Activated CD4-positive, alpha-beta memory T cell treated with anti-CD3 and anti-CD28 coated beads, Interleukin-2, amount 10 ng/mL, durations not matched to agents 7 days and 5 days (primary cell): ENCODE measurements at places on chromosomes 12 and 14. TPM values are rescaled to one million over a fixed set of nuclear protein-coding genes. Genes with fewer than 3 reads are reported as not detected.

DNA sequence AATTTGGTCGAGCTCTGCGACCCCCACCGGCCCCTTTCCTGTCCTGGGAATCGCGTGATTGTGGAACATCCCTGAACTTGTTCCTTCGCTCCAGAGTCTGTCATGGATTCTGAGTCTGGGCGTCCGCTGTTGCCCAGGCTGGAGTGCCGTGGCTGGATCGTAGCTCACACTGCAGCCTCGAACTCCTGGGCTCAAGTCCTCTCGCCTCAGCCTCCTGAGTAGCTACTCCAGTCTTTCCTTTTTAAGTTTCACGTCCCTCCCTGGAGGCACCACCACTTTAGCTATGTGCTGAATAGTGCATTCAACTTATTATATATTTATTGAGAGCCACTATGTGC lies 698 bp downstream of the ACOT6 start:
- no peak for DNase-seq
- no peaks in the 10 kb centered on the region for H3K36me3 ChIP-seq
- H3K4me3 ChIP-seq, result peak overlapping the region; percentile 77
- H3K27me3 ChIP-seq, result peaks cover 25% of the 10 kb centered on the region
- peaks cover 8% of the 10 kb centered on the region for H3K4me1 ChIP-seq

DNA sequence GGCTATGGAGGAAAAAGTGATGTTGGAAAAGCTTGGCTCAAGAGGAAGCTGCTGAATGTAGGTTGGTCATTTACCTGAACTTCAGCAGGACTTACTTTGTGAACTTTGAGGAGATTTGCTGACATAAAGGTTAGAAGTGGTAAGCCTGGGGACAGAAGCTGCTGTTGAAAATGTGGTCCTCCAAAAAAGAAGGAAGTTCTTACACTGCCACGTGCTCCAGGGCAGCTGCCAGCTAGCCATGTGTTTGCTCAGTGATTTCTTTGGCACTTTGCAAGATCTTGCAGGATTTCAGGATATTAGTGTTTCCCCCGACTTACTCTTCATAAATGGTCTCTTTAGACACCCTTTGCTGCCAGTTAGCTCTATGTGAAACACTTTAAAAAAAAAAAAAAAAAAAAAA lies 14.8 kb upstream of the DYRK2 start:
- H3K27ac ChIP-seq, result no peak overlapping the region
- no peak overlapping the region for H3K4me3 ChIP-seq

TRIM9 gene
- 0.20 TPM for total RNA-seq

DNA sequence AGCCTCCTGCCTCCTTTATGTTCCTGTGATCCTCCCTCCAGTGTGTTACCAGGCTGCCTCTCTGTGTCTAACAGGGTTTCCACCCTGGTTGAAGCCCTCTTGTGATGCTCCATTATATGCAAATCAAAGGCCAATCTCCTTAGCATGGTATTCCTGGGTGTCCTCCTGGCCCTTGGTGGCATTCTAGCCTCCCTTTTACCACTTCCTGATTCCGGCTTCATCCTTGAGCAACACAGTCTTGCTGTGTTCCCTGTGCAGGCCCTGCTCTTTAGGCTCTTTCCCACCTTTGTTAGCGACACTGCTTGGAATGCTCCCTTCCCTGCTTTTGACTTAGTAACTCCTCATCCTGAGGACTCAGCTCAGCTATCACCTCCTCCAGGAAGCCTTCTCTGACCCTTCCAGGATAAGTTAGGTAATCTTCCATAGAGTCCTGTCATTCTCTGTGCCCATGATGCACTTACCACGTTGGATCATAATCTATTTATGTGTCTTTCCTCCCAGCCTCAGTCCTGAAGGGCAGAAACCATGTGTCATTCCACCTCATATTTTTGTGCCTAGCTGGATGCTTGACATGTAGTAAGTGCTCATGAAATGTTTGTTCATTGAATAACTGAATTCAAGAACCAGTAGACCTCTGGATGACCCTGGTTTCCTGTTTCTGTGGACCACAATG lies 37.3 kb downstream of the PRKCH start:
- H3K27me3 ChIP-seq, result no peaks in the 10 kb centered on the region
- peaks cover 56% of the 10 kb centered on the region for H3K36me3 ChIP-seq
- no peak overlapping the region for H3K4me3 ChIP-seq
- peaks cover 70% of the 10 kb centered on the region for H3K4me1 ChIP-seq

- no peak overlapping the region for H3K27ac ChIP-seq
- H3K27me3 ChIP-seq, result peaks cover 15% of the 10 kb centered on the region
- no peaks in the 10 kb centered on the region for H3K36me3 ChIP-seq
- H3K4me1 ChIP-seq, result peaks cover 29% of the 10 kb centered on the region
- no peak for DNase-seq
- H3K4me3 ChIP-seq, result peak overlapping the region; percentile 11
These were observed 104.9 kb upstream of the FKBP4 start for GRCh38 chr12:2689879-2690278.

DNA sequence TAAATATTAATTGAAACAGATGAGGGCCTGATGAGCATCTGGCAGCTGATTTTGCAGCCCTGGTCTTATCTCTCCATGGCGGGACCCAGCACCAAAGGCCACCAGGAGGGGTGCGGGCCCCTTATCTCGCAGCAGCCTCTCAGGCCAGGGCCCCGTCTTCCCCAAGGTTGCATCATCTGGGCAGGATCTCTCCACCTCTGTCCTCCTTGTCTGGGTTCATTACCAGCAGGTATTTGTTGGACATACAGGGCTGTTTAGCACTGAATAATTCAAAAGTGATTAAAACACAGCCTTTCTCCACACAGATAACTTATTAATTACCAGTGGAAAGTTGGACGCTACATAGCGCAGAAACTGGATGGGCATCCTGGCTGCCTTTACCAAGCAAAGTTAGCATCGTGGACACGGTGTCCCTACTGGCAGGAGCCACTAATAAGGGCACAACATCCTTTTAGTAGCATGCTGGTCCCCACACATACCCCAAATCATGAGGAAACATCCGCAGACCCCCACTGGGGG lies 25.8 kb downstream of the TMEM120B start:
- H3K36me3 ChIP-seq, result no peaks in the 10 kb centered on the region
- no peak overlapping the region for H3K4me3 ChIP-seq
- H3K27me3 ChIP-seq, result no peaks in the 10 kb centered on the region
- no peaks in the 10 kb centered on the region for H3K4me1 ChIP-seq
- no peak overlapping the region for H3K27ac ChIP-seq

DNA sequence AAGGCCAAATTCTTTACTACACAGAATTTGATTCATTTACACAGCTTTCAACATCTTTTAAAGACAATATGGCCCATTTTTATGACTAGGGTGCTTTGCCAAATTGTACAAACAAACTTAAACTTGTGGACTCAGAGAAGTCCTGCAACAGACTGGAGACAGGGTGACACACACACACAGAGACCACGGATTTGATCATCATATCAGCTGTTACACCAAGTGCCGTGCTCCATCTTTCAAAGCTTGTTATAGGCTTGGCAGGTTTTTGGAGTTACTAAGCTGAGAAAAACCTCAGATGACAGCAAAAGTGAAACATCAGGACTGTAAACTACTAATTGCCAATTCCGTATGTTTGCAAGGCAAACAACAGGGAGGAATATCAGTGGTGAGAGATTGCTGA lies 811.7 kb downstream of the GALC start:
- H3K27ac ChIP-seq, result no peak overlapping the region
- DNase-seq, result no peak
- no peaks in the 10 kb centered on the region for H3K36me3 ChIP-seq

DNA sequence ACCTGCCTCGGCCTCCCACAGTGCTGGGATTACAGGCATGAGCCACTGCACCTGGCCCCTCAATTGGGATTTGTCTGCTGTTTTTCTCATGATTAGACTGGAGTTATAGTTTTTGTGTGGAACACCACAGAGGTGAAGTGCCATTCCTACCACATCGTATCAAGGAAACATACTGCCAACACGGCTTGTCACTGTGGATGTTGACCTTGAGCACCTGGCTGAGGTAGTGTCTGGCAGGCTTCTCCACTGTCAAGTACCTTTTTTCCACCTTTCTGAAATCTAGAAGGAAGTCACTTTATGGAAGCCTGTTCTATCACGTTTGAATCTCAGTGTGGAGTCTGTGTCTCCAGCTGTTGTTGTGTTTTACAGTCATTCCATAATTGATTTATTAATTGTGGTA lies 21.4 kb upstream of the SEL1L start:
- DNase-seq, result no peak
- H3K27ac ChIP-seq, result no peak overlapping the region
- peaks cover 4% of the 10 kb centered on the region for H3K27me3 ChIP-seq
- no peak overlapping the region for H3K4me3 ChIP-seq
- peaks cover 10% of the 10 kb centered on the region for H3K4me1 ChIP-seq

DNA sequence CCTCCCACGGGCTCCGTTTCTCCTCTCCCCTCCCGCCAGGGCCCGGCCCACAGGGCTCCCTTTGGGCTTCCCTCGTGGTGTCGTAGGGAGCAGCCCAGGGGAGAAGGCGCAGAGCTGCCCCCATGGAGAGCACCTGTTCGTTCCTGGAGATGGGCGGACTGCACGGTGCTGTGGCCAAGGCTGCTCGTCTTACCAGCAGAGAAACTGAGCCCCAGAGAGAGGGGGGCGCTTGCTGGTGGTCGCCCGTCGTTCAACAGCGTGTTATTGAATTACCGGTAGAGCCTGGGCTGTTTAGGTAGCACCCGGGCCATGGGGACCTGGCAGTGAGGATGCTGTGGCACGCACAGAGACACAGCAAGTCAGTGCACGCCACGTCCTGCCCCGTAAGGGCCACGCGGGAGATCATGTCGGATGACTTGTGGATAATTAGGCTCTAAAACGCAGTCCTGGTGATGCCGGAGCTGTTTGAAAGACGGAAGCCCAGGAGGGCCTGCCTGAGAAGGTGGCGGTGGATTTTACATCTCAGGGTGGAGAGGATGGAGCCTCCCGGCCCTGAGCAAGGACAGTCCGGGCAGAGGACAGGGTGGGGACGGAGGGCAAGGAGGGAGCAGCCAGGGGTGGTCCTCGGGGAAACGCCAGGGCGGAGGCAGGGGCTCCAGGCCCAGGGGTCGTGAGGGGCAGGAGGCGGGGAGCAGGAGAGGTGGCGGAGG lies 134.4 kb downstream of the ADGRD1 start:
- no peak overlapping the region for H3K4me3 ChIP-seq
- no peaks in the 10 kb centered on the region for H3K36me3 ChIP-seq
- H3K27ac ChIP-seq, result no peak overlapping the region
- no peaks in the 10 kb centered on the region for H3K27me3 ChIP-seq

DNA sequence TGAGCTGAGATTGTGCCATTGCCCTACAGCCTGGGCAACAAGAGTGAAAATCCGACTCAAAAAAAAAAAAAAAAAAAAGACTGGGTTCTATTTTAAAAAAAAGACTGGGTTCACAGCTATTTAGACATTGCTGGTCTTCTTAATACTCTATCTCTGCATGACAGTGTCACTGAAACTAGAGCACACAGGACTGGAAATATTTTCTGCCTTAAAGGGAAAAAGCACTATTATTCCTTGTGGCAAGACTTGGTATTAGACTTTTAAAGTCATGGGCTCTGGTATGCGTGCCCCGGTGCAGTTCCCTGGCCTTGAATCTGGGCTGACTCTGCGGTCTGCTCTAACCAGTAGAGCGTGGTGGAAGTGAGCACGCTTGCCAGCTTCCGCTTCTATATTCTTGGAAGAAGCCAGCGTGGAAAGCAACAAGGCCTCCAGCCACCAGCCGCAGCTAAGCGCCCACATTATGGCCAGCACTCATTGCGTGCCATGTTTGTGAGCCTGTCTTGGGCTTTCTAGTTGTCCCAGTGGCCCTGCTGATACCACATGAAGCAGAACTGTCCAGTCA lies 31.3 kb downstream of the PRKAB1 start:
- no peaks in the 10 kb centered on the region for H3K27me3 ChIP-seq
- H3K4me1 ChIP-seq, result no peaks in the 10 kb centered on the region
- H3K4me3 ChIP-seq, result no peak overlapping the region
- H3K36me3 ChIP-seq, result peaks cover 56% of the 10 kb centered on the region

DNA sequence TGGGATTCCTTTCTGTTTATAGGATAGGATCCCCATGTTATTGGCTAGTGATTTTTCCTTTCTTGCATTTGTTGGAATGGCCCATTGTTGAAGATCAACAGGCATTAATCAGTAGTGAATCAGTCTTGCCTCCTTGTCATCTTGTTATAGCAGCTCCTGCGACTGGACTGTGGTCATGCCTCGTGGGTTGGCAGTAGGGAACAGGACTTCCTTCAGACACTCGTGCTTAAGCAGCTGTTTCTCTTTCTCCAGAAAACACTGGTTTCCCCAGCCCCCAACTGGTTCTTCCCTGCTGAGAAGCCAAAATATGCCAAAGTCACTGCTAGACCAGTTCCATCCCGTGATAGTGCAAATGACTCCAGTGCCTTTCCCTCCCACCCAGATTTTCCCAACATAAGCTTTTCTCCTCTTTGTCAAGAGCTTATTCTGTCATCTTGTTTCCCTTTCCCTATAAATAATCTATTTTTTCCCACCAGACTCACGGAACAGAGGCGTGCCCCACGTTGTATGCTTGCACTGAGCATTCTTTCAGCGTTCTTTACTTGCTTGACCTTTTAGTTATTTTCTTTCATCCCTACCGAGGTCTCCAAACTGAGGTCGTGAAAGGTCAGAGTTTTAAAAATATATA lies 83.5 kb downstream of the SAMD4A start:
- no peak overlapping the region for H3K4me3 ChIP-seq
- no peak for DNase-seq
- peaks cover 16% of the 10 kb centered on the region for H3K27me3 ChIP-seq
- no peaks in the 10 kb centered on the region for H3K36me3 ChIP-seq
- no peak overlapping the region for H3K27ac ChIP-seq

DNA sequence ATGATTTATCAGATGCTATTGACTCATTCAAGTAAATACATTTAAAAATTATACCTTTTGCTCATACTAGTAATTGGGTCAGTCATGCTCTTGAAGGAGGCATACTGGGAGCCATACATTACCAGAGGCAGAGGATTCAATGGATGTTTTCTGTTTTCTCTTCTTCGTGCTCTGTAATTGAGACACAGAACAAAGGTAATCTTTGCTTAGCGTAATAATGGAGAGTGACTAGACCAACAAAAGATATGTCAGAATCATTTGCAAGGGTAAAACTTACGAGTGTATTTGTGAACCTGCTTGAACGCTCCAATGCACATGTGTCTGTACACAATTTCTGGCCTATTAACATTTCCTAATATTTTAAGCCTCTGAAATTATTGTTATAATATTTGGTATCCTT lies 296.4 kb downstream of the FOXG1 start:
- no peaks in the 10 kb centered on the region for H3K36me3 ChIP-seq
- H3K4me3 ChIP-seq, result no peak overlapping the region
- H3K4me1 ChIP-seq, result no peaks in the 10 kb centered on the region
- H3K27me3 ChIP-seq, result no peaks in the 10 kb centered on the region

SLC25A47 gene
- total RNA-seq, result not detected

- H3K4me3 ChIP-seq, result peak overlapping the region; percentile 78
- peaks cover 16% of the 10 kb centered on the region for H3K27me3 ChIP-seq
- no peak for DNase-seq
- H3K27ac ChIP-seq, result no peak overlapping the region
These were observed 1.3 kb upstream of the EEA1 start for GRCh38 chr12:92930421-92930820.

POTEM gene
- total RNA-seq, result not detected
